ENCODE measurements at places on chromosomes 7 and 10. TPM values are rescaled to one million over a fixed set of nuclear protein-coding genes. Genes with fewer than 3 reads are reported as not detected.

The TMEM236 gene
- under 0.01 TPM for total RNA-seq

The OR9A2 gene
- under 0.01 TPM for total RNA-seq

The OPALIN gene
- total RNA-seq = not detected

The ARHGAP22 gene
- 1.6 TPM for total RNA-seq

The KIAA1217 gene
- 4.1 TPM for total RNA-seq

The RRP12 gene
- 11.8 TPM for total RNA-seq

Data from frontal cortex (tissue), 4 donors.